ENCODE measurements at places on chromosomes 3 and 15.

GRCh38 chr3:121883507-121883906, 10.7 kb upstream of the SLC15A2 start:
- peaks cover 1% of the 10 kb centered on the region for H3K4me1 ChIP-seq
- DNase-seq, result no peak
- no peaks in the 10 kb centered on the region for H3K27me3 ChIP-seq
- no peak overlapping the region for H3K4me3 ChIP-seq

DNA sequence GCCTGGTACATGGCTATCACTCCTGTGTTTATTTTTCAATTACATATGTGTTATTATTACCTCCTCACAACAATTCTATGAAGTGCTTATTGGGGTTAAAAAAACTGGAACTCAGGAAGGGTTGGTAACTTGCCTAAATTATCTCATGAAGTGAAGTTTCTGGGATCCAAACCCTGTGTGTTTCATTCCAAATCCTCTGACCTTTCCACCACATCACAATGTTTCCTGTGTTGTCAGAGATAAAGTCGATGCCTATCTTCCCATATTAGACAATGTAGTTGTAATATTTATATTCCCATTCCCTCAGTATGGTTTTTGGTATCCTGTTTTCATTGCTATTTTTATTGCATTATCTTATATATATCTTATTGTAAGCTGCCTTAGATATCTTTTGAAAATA, 269.1 kb upstream of the CFAP20DC start:
- peaks cover 2% of the 10 kb centered on the region for H3K36me3 ChIP-seq
- no peaks in the 10 kb centered on the region for H3K27me3 ChIP-seq
- DNase-seq, result no peak
- H3K27ac ChIP-seq, result no peak overlapping the region
- H3K4me3 ChIP-seq, result no peak overlapping the region
- peaks cover 10% of the 10 kb centered on the region for H3K4me1 ChIP-seq

- H3K4me3 ChIP-seq, result no peak overlapping the region
- H3K27ac ChIP-seq, result no peak overlapping the region
- peaks cover 17% of the 10 kb centered on the region for H3K27me3 ChIP-seq
- no peaks in the 10 kb centered on the region for H3K36me3 ChIP-seq
Observed at GRCh38 chr3:53616321-53616720, 121.9 kb downstream of the CACNA1D start.

- H3K27me3 ChIP-seq, result peaks cover 7% of the 10 kb centered on the region
- H3K36me3 ChIP-seq, result no peaks in the 10 kb centered on the region
Observed at GRCh38 chr15:48086133-48086532, 34.7 kb upstream of the SLC24A5 start.

DNA sequence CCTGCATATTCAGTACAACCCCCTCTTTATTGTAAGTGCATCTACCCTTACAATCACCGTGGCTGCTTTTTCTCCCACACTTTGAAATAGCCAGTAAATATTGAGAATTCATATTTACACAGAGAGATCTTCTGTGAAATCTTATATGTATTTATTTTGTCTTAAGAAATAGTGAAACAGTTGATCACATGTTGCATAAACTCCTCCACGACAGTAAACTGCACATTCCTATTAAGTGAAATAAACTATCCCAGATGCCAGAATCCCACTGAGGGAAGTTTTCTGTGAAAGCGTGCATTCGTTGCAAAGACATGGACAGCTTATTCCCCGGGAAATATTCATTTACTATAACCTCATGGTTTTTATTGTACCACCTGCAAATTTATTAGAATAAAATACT, 796.0 kb downstream of the ROBO2 start:
- no peaks in the 10 kb centered on the region for H3K4me1 ChIP-seq
- H3K27ac ChIP-seq, result no peak overlapping the region
- H3K36me3 ChIP-seq, result no peaks in the 10 kb centered on the region
- no peaks in the 10 kb centered on the region for H3K27me3 ChIP-seq
- DNase-seq, result no peak
- no peak overlapping the region for H3K4me3 ChIP-seq

DNA sequence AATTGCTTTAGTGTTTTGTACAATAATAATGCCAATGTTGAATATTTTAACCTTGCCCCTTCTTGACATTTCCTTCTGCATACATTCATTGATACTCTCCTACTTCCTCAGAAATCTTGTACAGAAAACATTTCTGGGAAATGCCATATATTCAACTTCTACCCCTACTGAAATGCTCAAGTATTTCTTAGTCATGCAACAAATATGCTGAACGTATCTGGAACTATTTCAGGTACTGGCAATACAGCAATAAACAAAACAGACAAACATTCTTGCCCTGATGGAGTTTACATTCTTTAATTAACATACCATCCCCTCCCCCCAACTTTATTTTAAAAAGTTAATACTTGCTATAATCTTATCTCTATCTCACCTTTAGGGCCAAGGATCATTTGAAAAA, 147.2 kb downstream of the STAG1 start:
- H3K36me3 ChIP-seq, result peaks cover 24% of the 10 kb centered on the region
- H3K27ac ChIP-seq, result no peak overlapping the region
- peaks cover 9% of the 10 kb centered on the region for H3K4me1 ChIP-seq
- H3K27me3 ChIP-seq, result no peaks in the 10 kb centered on the region
- H3K4me3 ChIP-seq, result no peak overlapping the region
- DNase-seq, result no peak
